SJCRH30 (cell line): ENCODE measurements at places on chromosomes 11 and 22. TPM values are rescaled to one million over a fixed set of nuclear protein-coding genes. Genes with fewer than 3 reads are reported as not detected.

Gene FEN1
- total RNA-seq, result 87.3 and 92.0 TPM in 2 replicates

Gene CARNS1
- 0.05 and 0.08 TPM in 2 replicates for total RNA-seq

Gene CRYBB2
- total RNA-seq, result 0.24 and 0.30 TPM in 2 replicates

DNA sequence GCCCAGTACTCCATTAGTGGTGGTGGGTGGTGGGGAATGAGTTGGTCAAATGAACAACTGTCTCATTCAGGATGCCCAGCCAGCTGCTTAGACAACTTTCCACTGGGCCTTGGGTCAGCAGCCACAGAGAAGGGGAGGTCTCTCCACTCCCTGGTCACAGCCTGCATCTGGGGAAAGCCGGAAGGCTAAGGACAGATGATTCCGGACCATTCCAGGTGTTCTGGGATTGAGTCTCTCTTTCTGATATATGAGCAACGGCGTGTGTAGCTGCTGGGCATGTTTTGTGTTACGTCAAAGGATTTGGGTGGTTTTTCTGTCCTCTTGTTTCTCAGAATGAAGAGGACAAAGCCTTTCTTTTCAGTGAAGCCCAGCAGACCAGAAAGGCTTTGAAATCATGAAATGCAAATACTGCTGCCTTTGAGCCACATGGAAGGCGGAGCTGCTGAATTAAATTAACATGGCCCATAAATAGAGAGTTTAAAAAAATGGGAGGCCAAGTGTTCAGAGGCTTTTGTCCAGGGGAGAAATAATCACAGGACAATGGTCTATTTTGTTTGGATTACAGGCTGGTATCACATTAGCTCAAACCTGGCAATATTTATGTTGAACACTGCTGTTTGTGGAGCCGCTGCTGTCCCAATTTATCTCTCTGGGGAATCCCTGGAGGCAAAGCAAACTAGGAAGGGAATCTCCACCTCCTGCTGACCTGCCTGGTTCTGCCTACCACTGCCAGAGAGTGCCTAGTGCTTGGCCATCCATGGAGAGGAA is 234.4 kb upstream of the E2F8 start:
- H3K4me3 ChIP-seq, result no peak overlapping the region
- DNase-seq, result peak; percentile 70
- H3K27ac ChIP-seq, result peak overlapping the region; percentile 37

GRCh38 chr11:816433-816779 is 2.3 kb upstream of the PNPLA2 start:
- H3K4me1 ChIP-seq, result peaks cover 21% of the 10 kb centered on the region
- no peak overlapping the region for H3K27ac ChIP-seq
- H3K27me3 ChIP-seq, result no peaks in the 10 kb centered on the region

- no peaks in the 10 kb centered on the region for H3K27me3 ChIP-seq
- no peak overlapping the region for H3K27ac ChIP-seq
- H3K4me3 ChIP-seq, result no peak overlapping the region
- H3K36me3 ChIP-seq, result 0 out of 2 replicates have a peak, but pooled peaks cover 3% of the 10 kb centered on the region
- no peak for DNase-seq
- peaks cover 7% of the 10 kb centered on the region; the same call in 1 of the 2 replicates for H3K4me1 ChIP-seq
These were observed 314.2 kb upstream of the SORL1-AS1 start for GRCh38 chr11:121766991-121767390.
